NCI-H446 (cell line): ENCODE measurements at places on chromosomes 5 and 9.

DNA sequence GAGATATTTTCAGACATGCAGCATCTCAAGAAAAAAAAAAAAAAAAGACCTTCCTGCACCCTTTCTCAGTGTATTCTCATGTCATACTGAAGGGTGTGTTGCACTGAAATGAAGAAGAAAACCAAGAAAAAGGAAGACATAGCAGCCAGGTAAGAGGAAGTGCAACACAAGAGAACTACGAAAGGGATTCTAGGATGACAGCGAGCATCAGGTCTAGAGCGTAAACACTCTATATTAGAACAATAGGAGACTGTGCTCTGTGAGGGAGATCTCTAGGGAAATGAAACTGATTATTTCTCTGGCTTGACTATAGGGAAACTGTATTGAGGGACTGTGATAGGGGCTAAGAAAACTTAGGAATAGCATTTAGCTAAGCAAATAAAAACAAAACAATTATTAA, 30.0 kb downstream of the BTF3 start:
- no peak for DNase-seq

- DNase-seq: no peak
Observed at GRCh38 chr9:137048655-137049543, 2.9 kb upstream of the NPDC1 start.

DNA sequence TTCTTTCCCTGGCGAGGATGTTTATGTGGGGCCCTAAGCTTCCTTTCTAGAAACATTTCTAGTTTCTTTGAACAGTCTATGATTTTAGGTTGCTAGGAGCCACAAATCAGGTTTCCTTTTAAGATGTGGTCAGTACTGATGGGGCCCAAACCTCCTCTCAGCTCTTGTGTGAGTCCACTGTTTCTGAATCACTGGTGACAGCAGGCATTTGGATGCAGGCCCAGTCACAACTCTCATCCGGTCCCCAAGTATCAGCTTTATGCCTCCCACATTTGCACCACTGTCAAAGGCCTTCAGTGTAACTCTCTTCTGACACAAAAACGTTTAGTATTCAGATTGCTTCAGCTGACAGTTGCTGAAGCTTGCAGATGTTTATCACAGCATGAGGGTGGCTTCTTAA, 7.8 kb downstream of the DMRT2 start:
- no peak for DNase-seq

GRCh38 chr5:95727764-95728191, 3.4 kb upstream of the RHOBTB3 start:
- no peak for DNase-seq

DNA sequence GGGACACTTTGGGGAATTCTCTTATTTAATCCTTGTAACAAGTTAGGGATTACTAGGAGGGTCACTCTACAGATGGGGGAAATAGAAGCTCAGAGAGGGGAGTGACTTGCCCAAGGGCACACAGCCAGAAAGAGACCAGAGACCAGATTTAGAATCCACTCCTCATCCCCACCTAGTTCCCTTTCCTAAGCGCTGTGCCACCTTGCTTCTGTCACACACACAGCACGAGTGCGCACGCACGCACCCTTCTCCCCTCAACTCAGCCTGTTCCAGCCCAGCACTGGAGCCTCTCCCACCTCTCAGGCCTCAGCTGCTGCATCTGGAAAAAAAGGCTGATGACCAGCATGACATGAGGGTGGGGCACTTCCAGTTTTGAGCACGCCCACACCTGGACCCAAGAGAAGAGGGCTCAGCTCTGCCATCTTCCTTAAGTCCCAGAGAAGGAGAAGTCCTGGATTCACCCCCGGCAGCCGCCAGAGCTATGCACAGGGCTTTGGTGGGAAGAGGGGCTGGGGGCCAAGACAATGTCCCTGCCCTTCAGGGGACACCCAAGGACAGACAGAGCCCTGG, 18.5 kb downstream of the NR5A1 start:
- no peak for DNase-seq

DNA sequence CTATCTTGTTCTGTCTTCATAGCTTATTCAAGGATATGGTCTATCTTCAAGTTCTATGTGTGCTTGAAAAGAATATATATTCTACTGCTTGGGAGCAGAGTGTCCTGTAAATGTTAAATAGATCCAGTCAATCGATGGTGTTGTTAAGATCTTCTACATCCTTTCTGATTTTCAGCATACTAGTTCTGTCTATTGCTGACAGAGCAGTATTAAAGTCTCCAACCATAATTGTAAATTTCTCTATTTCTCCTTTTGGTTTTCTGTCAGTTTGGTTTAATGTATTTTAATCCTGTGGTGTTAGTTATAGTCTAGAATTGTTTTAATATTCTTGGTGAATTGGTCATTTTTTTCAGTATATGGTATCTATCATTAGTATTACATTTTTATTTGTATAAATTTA, 124.0 kb upstream of the COX7C start:
- DNase-seq: no peak

DNA sequence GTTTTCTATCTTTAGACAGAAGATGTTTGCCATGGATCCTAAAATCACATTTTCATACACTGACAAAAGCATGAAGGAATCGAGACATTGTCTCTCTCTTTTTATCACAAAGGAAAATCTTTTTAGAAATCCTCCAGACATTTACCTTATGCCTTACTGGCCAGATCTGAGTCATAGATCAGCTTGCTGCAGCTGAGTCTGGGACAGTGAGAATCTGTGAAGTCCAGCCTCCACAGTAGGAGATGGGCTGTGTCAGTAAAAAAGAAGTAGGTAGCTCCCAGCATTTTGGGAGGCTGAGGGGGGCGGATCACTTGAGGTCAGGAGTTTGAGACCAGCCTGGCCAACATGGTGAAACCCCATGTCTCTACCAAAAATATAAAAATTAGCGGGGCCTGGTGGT, 333.4 kb upstream of the ZNF462 start:
- DNase-seq: no peak

GRCh38 chr5:84682531-84682930, 297.9 kb upstream of the EDIL3 start:
- DNase-seq: no peak

- no peak for DNase-seq
Observed at GRCh38 chr5:8491254-8491653, 622.3 kb downstream of the MTRR start.

GRCh38 chr5:1182633-1183423, 18.6 kb upstream of the SLC6A19 start:
- DNase-seq: no peak

DNA sequence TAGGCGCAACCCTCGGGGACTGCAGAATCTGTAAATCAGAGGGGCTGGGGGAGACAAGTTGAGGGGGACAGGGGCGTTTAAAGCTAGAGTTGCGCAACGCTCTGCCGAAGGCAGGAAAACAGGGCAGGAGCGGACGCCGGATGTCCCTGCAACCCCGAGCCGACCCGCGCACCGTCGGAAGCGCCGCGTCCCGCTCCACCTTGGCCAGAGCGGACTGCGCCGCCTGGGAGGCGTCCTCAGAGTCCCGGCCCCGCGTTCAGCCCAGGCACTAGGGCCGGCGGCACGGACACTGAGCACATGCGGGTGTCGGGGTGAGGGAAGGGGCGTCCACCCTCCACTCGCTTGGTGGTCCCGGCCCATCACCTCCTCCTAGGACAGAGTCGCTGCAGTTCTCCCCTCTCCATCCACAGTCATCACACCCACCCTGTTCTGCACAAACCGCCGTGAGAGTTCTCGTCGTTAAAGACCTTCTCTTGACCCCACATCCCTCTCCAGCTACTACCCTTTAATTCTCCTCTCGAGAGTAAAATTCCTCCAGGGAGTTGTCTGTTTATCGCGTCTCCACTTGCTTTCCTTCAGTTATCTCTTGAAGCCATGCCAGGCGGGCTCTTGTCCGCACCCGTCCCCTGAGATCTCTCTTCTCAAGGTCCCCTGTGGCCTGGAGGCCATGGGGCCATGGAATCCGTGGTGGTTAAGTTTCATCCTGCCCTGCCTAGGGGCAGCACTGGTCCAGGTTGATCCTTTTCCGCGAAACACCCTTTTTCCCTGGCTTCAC, 796 bp upstream of the PDLIM7 start:
- DNase-seq: no peak

DNA sequence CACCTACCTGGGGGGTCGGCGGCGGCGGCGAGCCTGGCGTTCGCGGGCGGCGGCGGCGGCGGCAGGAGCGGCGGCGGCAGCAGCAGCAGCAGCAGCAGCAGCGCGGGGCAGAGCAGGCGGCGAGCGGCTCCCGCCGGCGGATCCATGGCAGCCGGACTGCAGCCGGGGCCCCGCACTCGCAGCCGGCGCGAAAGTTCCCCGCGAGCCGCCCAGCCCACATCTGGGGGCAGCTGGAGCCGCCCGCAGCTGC, 153 bp downstream of the ADAMTS2 start:
- no peak for DNase-seq

GRCh38 chr9:71911908-71912335, 483 bp downstream of the C9orf85 start:
- DNase-seq: no peak

GRCh38 chr9:137228506-137228967, 1.2 kb downstream of the RNF224 start:
- DNase-seq: no peak

DNA sequence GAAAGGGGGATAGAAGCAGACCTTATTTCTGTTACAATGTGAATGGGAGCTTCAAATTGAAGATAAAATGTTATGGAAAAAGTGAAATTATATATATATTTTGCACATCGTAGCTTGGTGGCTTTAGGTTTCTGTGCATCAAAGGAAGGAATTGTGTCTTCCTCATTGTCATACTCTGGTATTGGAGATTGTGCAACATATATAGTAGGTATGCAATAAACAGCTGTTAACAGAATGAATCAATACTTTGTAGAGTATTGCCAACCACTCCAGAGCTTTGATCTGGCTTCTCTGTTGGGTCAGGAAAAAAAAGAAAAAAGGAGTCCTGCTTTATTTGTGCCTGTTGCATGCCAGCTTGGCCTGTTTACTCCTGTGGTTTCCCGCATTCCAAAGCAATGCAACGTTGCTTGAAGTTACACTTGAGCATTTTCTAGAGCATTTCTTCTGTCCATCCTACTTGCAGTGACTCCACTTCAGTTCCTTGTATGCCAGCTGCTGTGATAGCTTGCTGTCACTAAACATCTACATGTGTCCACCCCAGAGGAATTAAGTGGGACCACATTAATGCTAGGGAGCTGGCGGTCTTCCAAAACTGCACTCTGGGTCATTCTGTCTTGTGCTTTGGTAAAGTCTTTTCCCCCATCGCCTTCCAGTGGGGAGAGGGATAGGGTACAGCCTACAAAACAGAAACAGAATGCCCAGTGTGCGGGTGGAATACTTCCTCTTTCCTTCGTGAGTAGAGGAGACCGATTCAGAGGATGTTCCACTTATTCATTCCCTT, 62.0 kb upstream of the MEF2C start:
- no peak for DNase-seq

- no peak for DNase-seq
Observed at GRCh38 chr9:113646491-113646890, 183.0 kb downstream of the RGS3 start.
